Fibroblast of lung (primary cell): ENCODE measurements at places on chromosomes 6 and 20. TPM values are rescaled to one million over a fixed set of nuclear protein-coding genes. Genes with fewer than 3 reads are reported as not detected.
A peak's percentile ranks its signal among the peaks of the same experiment; 100 is the strongest.

- no peak for DNase-seq
- no peaks in the 10 kb centered on the region for H3K36me3 ChIP-seq
- no peaks in the 10 kb centered on the region for H3K4me1 ChIP-seq
- H3K27ac ChIP-seq, result no peak overlapping the region
These were observed 88.2 kb downstream of the SLC22A23 start for GRCh38 chr6:3368685-3369084.

DNA sequence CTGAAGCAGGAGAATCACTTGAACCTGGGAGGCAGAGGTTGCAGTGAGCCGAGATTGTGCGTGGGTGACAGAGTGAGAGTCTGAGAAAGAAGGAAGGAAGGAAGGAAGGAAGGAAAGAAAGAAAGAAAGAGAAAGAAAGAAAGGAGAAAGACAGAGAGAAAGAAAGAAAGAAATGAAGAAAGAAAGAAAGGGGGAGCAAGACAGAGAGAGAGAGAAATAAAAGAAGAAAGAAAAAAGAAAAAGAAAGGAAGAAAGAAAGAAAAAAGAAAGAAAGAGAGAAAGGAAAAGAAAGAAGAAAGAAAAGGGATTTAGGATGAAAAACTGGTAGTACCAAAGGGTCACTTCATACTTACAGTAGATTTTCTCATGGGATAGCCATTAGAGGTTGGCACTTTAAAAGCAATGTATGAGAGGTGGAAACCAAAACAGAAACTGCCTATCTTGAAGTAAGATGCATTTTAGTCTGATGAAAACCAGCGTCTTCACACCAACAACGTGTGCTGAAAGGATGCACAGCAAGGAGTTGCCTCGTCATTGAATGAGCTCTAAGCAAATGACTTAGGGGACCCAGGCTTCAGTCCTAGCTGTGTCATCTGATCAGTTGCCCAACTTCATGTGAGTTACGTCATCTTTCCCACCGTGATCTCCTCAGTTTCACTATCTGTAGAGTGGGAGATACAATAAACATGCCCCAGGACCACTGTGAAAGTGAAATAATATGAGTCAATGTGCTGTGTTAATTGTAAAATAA, 133.9 kb upstream of the NEDD9 start:
- H3K36me3 ChIP-seq, result no peaks in the 10 kb centered on the region
- no peaks in the 10 kb centered on the region for H3K27me3 ChIP-seq
- no peaks in the 10 kb centered on the region for H3K4me1 ChIP-seq
- H3K27ac ChIP-seq, result no peak overlapping the region
- DNase-seq, result no peak

- no peak overlapping the region for H3K27ac ChIP-seq
- no peak overlapping the region for H3K4me3 ChIP-seq
- H3K4me1 ChIP-seq, result peaks cover 7% of the 10 kb centered on the region
These were observed 112.5 kb downstream of the JPH2 start for GRCh38 chr20:44074252-44075151.

Gene PRRC2A
- 22.9 and 46.6 TPM in 2 replicates for total RNA-seq

DNA sequence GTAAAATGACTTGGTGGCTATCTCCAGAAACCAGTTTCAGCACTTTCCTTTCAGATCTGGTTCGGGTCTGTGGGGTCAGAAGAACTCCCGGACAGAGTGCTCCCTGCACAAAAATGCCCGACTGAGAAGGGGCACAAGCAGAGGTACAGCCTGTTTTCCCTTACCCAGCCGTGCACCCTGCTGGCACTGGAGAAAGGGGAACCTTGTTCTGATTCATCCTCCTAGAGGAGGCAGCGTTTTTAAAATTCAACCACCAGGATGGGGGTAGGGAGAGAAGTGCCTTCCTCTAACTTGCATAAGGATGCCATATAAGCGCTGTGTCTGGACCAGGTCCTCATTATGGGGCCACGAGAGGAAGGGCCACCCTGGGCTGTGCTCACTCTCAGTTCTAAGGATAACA, 17.6 kb downstream of the RIMS4 start:
- H3K27me3 ChIP-seq, result peaks cover 3% of the 10 kb centered on the region
- no peak overlapping the region for H3K4me3 ChIP-seq
- no peaks in the 10 kb centered on the region for H3K4me1 ChIP-seq
- no peaks in the 10 kb centered on the region for H3K36me3 ChIP-seq

GRCh38 chr6:20483887-20484497, 50.3 kb upstream of the CDKAL1 start:
- H3K27me3 ChIP-seq, result no peaks in the 10 kb centered on the region
- H3K4me1 ChIP-seq, result no peaks in the 10 kb centered on the region
- peaks cover 4% of the 10 kb centered on the region for H3K36me3 ChIP-seq
- H3K4me3 ChIP-seq, result no peak overlapping the region
- DNase-seq, result peak; percentile 29
- no peak overlapping the region for H3K27ac ChIP-seq

DNA sequence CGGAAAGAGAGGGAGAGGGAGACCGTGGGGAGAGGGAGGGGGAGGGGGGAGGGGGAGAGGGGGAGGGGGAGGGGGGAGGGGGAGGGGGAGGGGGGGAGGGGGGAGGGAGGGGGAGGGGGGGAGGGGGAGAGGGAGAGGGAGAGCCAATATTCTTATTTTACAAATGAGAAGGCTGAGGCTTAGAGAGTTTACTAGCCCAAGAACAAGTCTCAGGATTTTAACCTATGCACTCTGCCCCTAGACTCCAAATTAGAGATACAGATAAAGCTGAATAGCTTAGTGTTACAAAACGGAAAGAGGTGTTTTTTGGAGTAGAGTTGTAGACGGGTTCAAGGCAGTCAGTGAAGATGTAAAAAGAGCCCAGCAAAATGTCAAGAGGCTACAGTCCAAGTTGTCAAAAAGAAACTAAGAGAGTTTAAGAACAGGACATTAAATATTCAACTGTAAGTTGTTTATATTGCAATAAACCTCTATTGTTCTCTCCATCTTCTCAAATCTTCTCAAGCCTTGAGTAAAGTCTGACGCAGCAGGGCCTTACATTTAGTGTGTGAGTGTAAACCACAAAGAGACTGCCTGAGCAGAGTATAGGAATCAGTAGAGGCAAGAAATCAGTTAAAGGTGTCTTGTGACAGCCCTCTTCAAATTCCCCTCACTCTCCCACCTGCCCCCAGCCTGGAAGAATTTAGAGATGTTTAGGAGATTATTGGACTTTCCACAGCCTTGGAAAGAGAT, 34.9 kb upstream of the AKIRIN2 start:
- no peaks in the 10 kb centered on the region for H3K27me3 ChIP-seq
- no peak overlapping the region for H3K4me3 ChIP-seq
- DNase-seq, result no peak
- peaks cover 3% of the 10 kb centered on the region for H3K4me1 ChIP-seq
- no peaks in the 10 kb centered on the region for H3K36me3 ChIP-seq

DNA sequence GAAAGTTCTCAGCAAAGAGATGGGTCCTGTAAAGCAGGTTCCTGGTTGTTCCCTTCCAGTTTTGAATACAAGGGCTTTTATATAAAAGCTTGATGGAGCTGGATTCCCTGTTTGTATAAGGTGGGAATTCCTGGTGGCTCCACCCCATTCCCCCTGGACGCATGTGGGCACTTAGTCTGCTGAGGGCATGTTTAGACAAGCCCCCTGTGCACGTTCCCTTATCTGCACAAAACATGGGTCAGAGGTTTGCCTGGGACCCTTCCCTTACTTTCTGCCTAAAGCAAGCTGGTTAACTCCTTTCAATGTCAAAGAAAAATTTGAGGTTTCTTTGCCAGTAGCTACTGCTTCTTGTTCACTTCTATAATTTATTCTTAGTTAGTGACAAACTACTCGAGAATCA, 181.1 kb downstream of the BCKDHB start:
- H3K27me3 ChIP-seq, result no peaks in the 10 kb centered on the region
- no peaks in the 10 kb centered on the region for H3K4me1 ChIP-seq
- no peaks in the 10 kb centered on the region for H3K36me3 ChIP-seq
- H3K27ac ChIP-seq, result no peak overlapping the region
- DNase-seq, result no peak

GRCh38 chr20:40488401-40488800, 200.6 kb downstream of the MAFB start:
- no peak overlapping the region for H3K4me3 ChIP-seq
- H3K27me3 ChIP-seq, result no peaks in the 10 kb centered on the region
- no peak for DNase-seq
- no peaks in the 10 kb centered on the region for H3K4me1 ChIP-seq

DNA sequence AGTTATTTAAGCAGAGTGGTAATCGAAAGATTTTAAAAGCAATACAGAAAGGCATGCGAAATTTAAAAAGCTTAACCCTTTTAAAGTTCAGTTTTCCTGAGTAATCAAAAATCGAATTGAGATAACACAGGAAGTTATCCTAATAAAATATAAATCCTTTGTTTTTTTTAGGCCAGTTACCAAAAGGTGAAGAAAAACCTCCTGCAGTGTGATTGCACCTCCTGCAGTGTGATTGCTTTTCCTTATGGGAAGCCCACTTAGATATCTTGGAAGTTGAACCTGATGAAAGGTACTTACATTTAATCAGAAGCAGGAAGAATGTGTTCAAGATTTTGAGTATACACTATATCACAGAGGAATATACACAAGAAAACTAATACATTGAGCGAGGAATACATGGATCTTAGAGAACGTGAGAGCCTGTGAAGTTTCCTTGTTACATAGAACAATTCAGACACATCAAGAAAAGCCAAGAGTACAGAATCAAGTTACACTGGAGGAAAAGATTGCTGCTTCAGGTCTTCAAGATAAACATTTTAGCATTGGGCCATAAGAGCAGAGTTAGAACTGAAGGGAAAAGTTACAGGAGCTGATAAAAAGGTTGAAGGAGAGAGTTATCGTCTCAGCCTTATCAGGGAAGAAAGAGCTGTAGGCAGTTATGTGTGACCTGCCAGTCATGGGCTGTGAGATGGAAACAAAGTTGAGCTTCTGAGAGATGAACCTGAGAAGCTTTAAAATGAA, 7.7 kb upstream of the TMEM181 start:
- H3K4me1 ChIP-seq, result no peaks in the 10 kb centered on the region
- no peak overlapping the region for H3K4me3 ChIP-seq
- no peaks in the 10 kb centered on the region for H3K36me3 ChIP-seq
- DNase-seq, result no peak

DNA sequence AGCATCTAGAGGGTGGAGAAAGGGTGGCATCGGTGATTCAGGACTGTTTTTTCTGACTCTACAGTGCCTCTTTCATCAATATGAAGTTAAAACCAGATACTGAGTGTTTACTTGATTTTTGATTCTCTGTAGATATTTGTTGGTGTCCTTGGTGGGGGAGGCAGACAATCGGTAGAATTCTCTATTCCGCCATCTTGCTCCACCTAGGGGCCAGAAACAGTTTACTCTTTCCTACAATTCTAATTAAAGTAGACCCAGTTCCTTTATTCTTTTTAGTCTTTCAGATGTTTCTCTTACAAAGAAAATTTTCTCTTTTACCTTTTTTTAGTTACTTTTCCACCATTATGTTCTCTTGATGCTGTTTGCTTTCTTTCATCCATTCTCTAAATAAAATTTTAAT, 162.1 kb upstream of the RAB32 start:
- H3K36me3 ChIP-seq, result no peaks in the 10 kb centered on the region
- no peak for DNase-seq
- H3K27me3 ChIP-seq, result no peaks in the 10 kb centered on the region
- H3K4me3 ChIP-seq, result no peak overlapping the region

- H3K4me3 ChIP-seq, result no peak overlapping the region
- DNase-seq, result no peak
- H3K27me3 ChIP-seq, result peaks cover 12% of the 10 kb centered on the region
- no peaks in the 10 kb centered on the region for H3K36me3 ChIP-seq
- H3K4me1 ChIP-seq, result peaks cover 2% of the 10 kb centered on the region
These were observed 8.5 kb upstream of the KCNK15 start for GRCh38 chr20:44737116-44737515.

DNA sequence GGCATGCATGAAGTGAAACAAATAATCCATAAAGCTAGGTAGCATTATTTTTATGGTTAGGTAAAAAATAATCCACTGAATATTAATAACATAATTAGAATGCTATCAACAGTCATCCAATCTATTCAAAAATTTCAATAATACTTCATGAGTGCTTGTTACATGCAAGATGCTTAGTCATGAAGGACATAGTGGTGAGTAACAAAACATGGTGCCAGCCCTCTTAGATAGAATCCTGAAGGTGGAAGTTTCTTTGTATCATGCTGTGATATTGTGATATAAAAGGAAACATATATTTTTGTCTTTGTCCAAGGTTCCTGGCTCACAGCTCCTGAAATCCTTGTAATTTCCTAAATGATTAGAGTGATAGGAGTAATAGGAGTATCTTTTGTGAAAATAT, 14.9 kb downstream of the RCAN2 start:
- H3K4me3 ChIP-seq, result no peak overlapping the region
- no peaks in the 10 kb centered on the region for H3K36me3 ChIP-seq
- H3K4me1 ChIP-seq, result peaks cover 2% of the 10 kb centered on the region

Gene MACROD2
- total RNA-seq, result 1.0 and 1.7 TPM in 2 replicates

GRCh38 chr20:60010689-60011458, 52.7 kb downstream of the CDH26 start:
- no peaks in the 10 kb centered on the region for H3K4me1 ChIP-seq
- no peaks in the 10 kb centered on the region for H3K27me3 ChIP-seq
- H3K36me3 ChIP-seq, result no peaks in the 10 kb centered on the region
- no peak overlapping the region for H3K4me3 ChIP-seq
- no peak overlapping the region for H3K27ac ChIP-seq

Gene TMEM200A
- total RNA-seq, result 44.2 and 51.7 TPM in 2 replicates

DNA sequence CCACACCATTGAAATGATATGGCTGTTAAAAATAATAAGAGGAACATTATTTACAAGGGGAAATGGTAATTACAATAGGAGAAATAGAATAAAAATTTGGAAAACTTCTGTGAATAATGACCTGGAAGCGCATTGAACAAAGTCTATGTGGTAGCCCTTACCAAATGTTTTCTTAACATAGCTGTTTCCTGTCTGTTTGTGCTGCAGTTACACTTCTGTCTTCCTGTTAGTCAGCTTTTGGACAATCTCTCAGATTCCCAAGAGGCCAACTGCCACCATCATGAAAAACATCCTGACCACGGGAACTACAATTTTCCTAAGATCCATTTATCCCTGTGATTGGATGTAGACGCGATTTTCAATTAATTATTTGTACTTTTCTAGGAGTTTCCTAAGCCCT, 754.4 kb upstream of the MARCKS start:
- H3K36me3 ChIP-seq, result no peaks in the 10 kb centered on the region
- DNase-seq, result peak; percentile 77
- no peak overlapping the region for H3K27ac ChIP-seq
- H3K27me3 ChIP-seq, result no peaks in the 10 kb centered on the region
